Sciatic nerve (tissue), 2 donors: ENCODE measurements at places on chromosomes 3 and 15. TPM values are rescaled to one million over a fixed set of nuclear protein-coding genes. Genes with fewer than 3 reads are reported as not detected.

GRCh38 chr3:43348350-43348749 lies 62.0 kb downstream of the SNRK start:
- DNase-seq = no peak

- DNase-seq = no peak
These were observed 81.2 kb downstream of the TLE3 start for GRCh38 chr15:70016511-70016994.

Gene TMC3
- total RNA-seq = 0.13 TPM

Gene ZNF660
- total RNA-seq = 8.9 TPM
